ENCODE measurements at places on chromosomes 1 and 21.

GRCh38 chr1:149997585-149998262 lies 12.8 kb downstream of the OTUD7B start:
- no peak for DNase-seq

- DNase-seq = no peak
Observed at GRCh38 chr1:61094677-61095469, 12.5 kb downstream of the NFIA start.

GRCh38 chr1:27660300-27660835 lies 11.6 kb downstream of the IFI6 start:
- no peak for DNase-seq

DNA sequence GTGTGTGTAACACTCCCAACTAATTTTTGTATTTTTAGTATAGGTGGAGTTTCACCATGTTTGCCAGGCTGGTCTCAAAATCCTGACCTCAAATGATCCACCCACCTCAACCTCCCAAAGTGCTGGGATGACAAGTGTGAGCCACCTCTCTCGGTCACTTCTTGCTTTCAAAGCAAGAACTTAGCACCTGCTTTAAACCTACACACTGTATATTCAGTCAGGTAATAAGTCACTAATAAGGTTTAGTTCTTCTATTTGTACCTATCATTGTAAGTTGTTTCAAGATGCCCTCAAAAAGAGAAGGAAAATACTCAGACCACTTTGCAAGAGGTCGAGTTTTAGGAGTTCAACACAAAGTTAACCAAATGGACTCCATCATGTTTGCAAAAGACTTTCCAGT lies 431.3 kb downstream of the MRPL39 start:
- no peak for DNase-seq

DNA sequence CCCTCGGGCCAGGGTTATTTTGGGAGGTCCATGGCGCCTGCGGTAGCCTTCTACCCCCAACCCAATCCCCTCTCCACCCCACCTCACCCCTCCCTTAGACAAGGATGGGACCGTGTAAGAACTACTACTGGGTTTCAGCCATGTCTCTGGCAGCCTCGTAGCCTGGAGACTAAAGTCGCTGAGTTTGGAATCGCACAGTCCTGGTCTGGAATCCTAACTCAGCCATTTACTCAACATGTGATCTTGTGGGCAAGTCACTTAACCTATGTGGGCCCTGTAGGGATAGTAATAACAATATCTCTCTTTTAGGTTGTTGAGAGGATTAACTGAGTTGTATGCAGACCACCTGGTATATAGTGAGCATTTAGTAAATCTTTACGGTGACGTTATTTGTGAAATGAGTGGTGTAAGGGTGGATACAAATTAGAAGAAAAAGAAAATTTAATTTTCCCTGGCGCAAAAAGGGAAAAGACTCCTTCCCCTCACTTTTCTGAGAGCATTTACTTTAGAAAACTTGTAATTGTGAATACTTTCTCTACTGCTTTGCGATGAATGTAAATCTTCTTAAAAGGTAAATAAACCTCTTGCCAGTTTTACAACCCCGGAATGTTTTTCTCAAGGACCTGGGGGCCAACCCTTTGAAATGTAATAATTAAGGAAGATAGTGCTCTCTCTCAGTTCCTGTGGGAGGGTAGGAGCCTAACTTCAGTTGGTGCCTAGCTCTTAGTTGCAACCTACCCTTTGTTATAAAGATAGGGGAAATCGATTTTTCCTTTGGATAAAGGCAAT lies 615 bp upstream of the MRPS15 start:
- DNase-seq = no peak

DNA sequence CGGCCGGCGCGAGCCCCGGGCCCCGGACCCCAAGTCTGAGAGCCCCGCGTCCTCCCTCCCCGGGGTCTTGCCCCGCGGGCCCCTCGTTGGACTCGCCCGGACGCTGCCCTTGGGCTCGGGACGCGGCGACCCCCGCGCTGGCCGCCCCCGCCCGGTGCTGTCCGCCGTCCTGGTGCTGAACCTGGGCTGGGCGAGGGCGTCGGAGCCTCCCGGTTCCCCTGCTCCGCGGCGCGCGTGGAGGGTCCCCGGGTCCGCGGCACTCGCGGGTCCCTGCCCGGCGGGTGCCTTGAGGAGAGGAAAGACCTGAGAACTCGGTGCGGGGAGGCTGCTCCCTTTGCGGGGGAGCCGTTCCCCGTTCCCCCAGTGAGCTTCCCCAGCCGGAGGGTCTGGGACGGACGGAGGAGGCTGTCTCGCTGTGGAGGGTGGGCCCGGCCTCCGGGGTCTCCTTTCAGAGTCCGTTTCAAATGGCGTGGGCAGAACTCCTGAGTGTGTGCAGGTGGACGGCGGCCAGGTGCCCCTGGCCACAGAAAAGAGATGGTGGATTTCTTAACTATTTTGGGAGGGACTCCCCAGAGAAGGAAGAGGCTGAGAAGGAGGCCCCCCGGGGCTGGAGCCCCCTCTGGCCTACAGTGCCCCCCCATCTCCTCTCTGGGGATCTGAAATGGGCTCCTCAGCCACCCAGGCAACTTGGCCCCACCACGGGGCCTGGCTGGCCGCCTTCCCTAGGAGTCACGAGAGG lies 595 bp downstream of the GABRD start:
- DNase-seq = no peak

GRCh38 chr21:35681946-35682345 lies 378.4 kb downstream of the SETD4 start:
- no peak for DNase-seq

DNA sequence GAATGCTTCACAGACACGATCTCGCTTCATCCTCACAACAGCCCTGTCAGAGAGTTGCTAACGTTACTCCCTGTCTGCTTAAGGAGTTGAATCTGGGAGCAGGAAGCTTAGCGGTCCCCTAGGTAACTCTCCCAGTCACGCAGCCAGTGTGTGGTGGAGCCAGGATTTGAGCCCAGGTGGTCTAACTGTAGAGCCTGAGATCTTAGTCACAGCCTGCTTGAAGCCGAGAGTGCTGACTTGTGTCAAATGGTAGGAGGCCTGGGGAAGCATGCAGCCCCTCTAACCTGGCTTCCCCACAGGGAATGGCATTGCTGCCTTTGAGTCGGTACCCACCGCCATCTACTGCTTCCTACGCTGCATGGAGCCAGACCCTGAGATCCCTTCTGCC lies 4.1 kb downstream of the ADPRS start:
- DNase-seq = no peak

GRCh38 chr1:109185990-109186732 lies 27.6 kb upstream of the SARS1 start:
- DNase-seq = no peak

GRCh38 chr1:19346026-19346425 lies 33.9 kb downstream of the SLC66A1 start:
- DNase-seq = no peak

Measured in hematopoietic multipotent progenitor cell treated with erythropoietin and hydrocortisone succinate and interleukin-3 and kit ligand, for 17 days (in vitro differentiated cells).